ENCODE measurements at places on chromosomes 3 and 15.

GRCh38 chr3:112035241-112035640 lies 705 bp downstream of the TMPRSS7 start:
- no peak for DNase-seq

- DNase-seq: no peak
Observed at GRCh38 chr3:88984256-88984655, 123.2 kb upstream of the EPHA3 start.

DNA sequence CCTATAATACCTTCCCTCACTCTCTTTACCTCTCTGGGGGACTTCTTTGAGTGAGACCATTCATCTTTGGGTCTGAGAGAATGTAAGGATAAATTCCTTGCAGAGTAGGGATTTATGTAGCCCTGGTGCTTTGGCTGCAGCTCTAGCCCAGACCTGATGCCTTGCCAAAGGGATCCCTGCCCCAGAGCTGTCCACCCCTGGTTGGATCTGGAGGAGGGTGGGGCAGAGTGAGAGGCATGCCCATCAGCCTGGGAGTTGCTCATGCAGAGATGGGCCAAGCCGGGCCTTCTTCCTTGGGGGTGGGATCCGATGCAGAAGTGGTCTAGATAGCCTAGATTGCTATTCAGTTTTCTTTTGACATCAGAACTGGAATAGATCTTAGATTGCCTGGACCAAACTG lies 31.5 kb downstream of the RTP1 start:
- DNase-seq: no peak

- DNase-seq: no peak
Observed at GRCh38 chr3:194212845-194213331, 76.9 kb downstream of the HES1 start.

- DNase-seq: no peak
Observed at GRCh38 chr3:63095-63765, 133.3 kb upstream of the CHL1 start.

DNA sequence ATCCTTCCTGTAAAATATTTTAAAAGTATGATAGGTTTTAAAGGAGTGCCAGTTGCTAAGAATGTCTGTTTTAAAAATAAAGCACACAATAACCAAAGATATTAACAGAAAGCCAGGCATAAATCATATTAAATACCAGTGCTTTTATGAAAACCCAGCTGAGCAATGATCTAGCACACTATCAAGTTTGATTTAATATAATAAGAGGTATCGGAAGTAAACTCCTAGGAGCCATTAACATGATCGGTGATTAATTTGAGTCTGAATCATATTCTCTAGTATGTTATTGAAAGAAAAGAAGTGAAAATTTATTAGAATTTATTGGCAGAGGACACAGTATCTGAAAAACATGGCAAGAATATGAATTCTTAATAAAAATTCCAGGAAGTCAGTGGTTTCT lies 91.7 kb downstream of the SPATA16 start:
- DNase-seq: no peak

- no peak for DNase-seq
Observed at GRCh38 chr3:19216669-19217337, 68.5 kb downstream of the KCNH8 start.

DNA sequence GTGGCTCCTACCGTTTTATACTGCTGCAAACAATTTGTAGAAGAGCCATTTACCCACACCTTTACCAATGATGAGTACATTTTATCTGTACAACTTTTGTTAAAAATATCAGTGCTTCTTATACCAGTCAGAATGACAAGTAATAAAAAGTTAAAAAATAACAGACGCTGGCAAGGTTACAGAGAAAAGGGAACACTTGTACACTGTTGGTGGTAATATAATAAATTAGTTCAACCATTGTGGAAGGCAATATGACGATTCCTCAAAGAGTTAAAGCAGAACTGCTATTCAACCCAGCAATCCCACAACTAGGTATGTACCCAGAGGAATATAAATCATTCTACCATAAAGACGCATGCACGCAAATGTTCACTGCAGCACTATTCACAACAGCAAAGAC lies 51.9 kb downstream of the ARRDC4 start:
- DNase-seq: no peak

DNA sequence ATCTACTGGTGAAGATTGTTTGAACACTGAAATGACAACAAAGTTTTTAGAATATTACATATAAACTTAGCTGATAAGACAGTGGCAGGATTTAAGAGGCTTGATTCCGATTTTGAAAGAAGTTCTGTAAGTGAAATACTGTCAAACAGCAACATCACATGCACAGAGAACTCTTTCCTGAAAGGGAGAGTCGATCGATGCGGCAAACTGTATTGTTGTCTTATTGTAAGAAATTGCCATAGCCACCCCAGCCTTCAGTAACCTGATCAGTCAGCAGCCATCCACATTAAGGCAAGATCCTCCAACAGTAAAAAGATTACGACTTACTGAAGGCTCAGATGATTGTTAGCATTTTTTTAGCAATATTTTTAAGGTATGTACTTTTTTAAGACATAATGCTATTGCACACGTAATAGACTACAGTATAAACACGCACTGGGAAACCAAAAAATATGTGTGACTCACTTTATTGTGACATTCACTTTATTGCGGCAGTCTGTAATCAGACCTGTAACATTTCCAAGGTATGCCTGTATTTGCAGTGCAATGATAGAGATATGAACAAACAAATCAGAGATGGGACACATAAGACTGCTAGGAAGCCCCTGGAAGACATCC lies 225.6 kb upstream of the UBE2E1 start:
- no peak for DNase-seq

GRCh38 chr3:149450281-149450680 lies 24.2 kb upstream of the TM4SF4 start:
- DNase-seq: no peak

DNA sequence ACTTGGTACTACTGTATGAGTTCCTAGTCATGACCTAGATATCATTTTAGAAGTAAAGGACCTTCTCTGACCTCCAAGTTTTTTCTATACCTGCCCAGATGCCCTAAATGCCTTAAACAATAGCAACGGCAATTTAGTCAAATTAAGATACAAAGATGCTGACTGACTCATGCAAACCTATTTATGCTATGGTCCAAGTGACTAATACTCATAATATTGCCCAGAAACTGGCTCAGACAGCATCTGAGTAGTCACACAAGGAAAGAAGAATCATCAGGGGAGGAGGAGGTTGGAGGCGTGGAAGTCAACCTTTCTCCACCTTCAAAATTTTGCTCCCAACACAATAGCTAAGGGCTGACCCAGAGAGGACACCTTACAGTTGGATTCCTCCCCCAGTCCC lies 6.8 kb downstream of the FYCO1 start:
- no peak for DNase-seq

DNA sequence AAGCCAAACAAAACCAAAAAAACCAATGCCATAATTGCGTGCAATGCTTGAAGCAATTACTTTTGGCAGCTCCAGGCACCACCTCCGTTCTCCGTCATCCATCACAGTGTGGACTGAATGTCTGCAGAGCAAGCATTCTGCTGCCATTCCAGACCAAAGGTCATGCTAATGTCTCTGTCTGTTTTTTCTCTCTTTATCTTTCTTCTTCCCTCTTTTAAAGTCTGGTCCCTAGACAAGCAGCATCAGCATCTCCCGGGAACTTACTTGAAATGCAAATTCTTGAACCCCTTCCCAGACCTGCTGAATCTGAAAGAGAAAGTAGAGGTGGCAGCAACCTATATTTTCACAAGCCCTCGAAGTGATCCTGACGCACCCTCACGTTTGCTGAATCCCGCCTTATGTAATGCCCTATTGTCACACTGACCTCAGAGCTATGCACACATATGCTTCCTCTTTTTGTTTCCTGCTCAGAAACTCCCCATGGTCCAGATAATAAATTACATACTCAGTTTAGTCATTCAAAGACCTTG lies 297.3 kb upstream of the PROK2 start:
- DNase-seq: peak; percentile 30

DNA sequence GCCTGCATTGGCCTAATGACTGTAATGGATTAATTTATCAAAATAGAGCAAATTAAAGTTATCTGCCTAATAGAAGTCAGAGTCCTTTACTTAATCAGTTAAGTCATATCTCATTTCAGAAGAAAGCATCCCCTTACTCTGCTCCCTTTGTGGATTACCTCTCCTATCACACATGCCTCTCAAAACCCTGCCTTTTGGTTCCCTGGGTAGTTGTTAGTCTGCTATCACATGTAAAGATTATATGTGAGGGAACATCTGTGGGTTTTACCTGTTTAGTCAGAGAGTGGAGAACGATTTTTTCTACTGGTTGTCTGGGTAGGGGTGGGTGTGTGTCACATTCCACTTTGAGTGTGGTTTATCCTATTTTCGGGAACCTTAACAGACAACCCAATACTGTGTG lies 16.4 kb downstream of the UBE2E2 start:
- no peak for DNase-seq

GRCh38 chr3:10459954-10460754 lies 45.2 kb downstream of the ATP2B2 start:
- DNase-seq: no peak

DNA sequence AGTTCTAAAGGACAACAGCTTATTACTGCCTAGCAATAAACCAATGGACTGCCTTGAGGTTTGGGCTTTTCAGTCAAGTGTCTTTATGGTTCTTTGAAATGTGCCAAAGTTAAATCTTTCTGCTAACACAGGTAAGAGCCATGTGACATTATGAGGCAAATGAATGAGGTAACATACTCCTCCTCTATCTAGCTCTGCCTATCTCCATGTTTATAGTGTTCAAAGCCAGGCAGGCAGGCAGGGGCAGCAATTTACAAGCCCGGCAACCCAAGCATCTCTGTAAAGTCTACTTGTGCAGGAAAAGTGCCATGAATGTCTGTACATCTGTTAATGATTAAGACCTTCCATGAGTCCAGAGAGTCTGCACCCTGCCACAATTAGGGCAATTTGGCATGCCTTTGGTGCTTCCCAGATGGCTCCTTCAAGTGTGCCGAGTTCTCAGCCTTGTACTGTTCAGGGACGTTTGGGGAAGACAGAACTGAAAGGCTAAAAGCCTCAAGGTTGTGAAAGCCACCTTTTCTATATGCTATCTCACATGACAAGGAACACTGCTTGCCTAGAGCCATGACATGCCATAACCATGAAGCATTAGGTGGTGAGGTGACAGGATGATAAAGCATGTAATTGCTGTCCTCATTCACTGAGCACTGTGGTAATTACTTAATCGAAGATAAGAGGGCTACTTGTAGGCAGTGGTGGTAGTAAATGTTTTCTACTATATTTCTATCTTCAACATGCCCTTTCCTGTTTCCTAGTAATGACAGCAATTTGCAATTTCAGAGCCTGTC lies 41.4 kb upstream of the EIF1B start:
- DNase-seq: no peak

DNA sequence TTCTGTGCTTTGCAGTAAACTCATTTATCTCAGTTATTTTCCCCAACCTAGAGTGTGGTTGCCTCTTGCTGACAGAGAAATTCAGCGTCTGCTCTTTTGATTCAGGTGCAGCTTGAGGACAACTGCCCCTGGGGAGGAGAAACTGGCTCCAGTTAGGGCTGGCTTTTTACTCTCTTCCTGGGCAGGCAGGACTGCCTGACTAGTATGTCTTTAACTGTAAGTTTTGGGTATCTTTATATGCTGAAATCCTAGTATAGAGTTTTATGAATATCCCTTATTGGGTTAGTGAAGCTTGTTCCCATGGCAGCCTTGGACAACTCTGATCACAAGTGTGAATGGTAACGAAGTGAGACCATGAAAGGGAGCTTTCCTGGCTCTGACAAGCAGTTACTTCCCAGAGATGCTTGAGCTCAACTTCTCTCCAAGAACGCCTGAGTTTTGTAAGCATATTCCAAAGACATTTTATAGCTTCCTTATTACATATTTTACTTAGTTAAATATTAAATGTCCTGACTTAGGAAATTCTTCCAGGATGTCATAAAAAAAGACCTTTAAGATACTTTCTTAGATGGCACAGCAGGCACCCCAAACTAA lies 27.1 kb downstream of the CCNB2 start:
- no peak for DNase-seq

- DNase-seq: peak; percentile 37
Observed at GRCh38 chr3:28915741-28916500, 364.9 kb upstream of the RBMS3 start.

DNA sequence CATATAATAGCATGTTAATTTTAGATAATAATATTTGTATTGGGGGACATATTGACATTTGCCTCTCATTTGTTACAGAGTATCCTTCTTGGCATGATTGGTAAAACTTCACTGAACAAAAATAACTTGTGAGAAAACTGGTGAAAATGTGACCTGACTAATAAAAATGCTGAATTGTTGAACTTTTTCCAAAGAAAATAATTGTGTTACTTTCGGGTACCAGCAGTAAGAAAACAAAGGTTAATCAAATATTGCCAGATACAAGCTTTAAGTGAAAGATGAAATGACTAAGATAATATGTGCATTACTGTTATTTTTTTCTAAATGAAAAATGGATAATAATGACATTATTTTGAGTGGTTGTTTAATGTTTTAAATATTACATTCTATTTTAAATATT lies 15.2 kb downstream of the SLC12A1 start:
- no peak for DNase-seq

DNA sequence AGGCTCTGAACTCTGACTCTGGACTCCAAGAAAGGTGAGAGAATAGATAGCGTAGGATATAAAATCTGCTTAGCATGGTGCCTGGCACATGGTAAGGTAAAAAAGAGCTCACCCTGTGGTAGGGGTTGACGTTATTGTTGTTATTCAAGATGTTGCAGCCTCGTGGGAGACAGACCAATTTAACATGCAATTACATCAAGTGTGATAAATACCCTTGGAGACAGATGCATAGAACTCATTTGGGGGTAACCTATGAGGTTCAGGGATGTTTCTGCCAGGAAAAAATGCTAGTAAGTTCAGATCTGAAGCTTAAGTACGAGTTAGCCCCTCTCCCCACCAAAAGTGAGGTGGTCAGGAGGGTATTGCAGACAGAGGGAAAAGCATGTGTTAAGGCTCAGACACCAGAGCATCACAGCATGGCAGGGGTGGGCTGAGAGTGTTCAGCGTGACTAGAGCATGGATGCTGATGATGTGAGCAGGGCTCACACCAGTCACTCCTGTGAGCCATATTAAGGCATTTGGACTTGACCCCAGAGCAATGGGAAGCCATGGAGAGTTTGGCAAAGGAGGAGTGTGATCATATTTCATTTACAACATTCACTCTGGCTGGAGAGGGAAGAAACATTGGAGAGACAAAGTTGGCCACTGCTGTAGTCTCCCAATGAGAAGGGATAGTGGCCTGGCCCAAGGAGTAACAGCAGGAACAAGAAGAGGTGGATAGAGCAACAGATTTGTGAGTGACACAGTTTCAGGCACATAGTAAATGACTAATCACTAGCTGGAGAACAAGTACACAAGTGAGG lies 181.0 kb downstream of the UACA start:
- DNase-seq: no peak

- no peak for DNase-seq
Observed at GRCh38 chr15:64611085-64611725, 150.8 kb downstream of the ZNF609 start.
